ENCODE measurements at places on chromosomes 7 and 10. TPM values are rescaled to one million over a fixed set of nuclear protein-coding genes. Genes with fewer than 3 reads are reported as not detected.

DNA sequence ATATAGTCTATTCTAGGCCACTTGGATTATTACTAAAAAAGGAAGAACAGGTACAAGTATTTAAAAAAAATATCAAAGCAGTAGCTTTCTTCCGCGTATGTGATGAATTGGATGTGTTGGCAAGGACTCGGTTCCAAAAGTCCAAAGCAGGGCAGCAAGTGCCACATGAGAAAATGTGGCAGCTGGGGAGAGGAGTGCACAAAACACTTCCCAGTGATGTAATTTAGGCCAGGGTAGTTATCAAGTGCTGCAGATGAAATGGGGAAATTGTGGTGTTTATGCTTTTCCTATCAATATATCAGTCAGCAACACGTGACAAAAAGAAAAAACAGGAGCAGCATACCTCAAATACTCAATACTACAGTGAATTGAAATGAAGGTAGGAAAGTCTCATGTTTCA is 7.0 kb downstream of the RHOBTB1 start:
- no peak for DNase-seq

DNA sequence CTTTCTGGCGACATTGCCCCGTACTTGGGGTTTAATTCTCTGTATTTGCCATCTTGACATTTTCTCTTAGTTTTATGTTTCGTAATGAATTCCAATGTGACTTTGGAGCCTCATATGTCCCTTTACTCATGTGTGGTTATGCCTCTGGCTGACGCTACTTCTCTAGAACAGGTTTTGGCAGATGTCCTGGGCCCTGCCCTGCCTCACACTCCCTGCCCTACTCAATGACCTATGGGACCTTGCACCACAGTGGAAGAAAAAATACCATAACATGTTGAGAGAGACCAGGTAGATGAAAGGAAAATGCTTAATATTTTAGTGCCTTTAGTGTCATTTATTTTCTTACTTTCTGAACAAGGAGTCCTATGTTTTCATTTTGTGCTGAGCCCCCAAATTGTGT is 400.5 kb downstream of the TFEC start:
- no peak for DNase-seq

GRCh38 chr10:3950676-3951275 is 165.8 kb upstream of the KLF6 start:
- no peak for DNase-seq

CHST3 gene
- polyA plus RNA-seq, result 23.1 TPM

EGR2 gene
- not detected for polyA plus RNA-seq

BZW2 gene
- 72.4 TPM for polyA plus RNA-seq

DNA sequence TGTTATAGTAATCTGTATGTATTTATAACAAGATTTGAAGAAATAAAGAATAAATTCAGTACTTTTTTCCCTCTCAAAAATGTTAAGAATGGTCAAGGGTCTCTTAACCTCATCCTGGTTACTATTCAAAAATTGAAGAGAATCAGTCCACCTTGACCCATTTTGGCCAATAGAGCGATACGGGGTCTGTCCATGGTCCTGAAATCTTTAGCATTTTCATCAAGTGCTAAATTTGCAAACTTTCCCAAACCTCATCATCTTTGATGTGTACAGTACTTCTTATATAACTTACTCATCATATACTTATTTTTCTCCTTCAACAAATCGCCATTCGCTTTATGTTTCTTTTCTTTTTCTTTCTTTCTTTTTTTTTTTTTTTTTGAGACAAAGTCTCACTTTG is 23.6 kb downstream of the TMEM178B start:
- DNase-seq, result peak; percentile 6

DNA sequence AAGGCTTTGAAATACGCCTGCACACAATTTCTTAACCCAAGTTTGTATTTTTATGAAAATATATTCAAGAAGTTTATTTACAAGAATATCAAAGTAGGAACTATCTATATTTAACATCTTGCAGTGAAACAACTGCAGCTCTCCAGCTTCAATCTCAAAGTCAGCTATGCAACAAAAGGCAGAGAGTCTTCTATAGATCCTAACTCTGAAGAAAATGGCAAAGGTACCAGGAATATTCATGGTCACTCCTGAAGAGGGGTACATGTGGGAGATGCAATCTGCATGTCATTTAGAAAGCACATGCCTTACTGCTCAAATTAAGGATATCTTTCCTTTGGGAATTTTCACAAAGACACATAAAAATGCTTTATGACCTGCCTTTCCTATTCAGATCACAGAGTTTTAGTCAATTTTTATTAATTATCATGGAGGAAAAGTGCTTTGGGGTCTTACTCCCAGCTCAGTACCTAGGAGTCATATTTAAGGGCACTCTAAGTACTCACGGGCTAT is 1.5 kb downstream of the ANK3 start:
- DNase-seq, result no peak
